Activated gamma-delta T cell (primary cell): ENCODE measurements at places on chromosomes 7 and 10.

DNA sequence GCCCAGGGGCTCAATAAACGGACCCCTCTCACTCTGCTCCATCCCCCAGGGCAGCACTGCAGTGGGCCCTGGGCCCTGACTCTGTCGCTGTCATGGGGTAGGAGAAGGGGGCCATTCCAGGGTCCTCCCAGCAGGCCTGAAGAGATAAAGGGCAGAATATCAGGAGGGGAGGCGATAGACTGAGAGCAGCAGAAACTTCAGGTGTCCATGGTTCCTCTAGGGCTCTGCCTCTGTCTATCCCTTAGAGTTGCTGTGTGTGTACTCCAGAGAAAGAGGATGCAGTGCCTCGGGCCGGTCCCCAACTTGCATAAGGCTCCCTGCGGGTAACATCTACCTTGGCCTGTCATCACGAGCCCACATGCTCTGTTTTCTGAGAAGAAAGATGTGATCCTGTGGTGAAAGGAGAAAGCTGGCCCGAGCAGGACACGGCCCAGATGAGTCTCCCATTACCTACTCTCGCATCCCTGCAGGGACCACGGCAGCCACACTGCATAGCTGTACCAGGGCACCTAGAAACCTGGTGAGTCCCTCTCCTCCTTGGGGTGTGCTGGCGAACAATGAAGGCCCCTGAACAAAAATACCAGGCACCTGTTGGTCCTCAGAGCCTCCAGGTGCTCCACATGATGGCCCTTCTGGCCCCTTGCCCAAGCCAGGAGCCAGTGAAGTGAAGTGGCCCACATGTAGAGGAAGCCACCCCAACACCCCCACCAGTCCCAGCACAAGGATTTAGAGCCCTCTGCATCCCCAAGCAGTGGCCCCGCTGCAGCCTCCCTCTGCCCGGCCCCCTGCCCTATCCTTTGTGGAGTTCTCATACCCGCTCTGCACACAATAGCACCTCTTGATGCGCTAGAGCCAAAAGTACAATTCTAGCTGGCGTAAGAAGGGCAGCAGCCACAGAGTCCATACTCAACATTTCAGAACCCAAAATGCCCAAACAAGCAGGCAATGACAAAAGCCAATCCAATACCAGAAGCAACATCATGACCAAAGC is 106.8 kb downstream of the ARHGAP22 start:
- DNase-seq: no peak

- DNase-seq: no peak
Observed at GRCh38 chr10:30828680-30829079, 199.1 kb upstream of the LYZL2 start.

DNA sequence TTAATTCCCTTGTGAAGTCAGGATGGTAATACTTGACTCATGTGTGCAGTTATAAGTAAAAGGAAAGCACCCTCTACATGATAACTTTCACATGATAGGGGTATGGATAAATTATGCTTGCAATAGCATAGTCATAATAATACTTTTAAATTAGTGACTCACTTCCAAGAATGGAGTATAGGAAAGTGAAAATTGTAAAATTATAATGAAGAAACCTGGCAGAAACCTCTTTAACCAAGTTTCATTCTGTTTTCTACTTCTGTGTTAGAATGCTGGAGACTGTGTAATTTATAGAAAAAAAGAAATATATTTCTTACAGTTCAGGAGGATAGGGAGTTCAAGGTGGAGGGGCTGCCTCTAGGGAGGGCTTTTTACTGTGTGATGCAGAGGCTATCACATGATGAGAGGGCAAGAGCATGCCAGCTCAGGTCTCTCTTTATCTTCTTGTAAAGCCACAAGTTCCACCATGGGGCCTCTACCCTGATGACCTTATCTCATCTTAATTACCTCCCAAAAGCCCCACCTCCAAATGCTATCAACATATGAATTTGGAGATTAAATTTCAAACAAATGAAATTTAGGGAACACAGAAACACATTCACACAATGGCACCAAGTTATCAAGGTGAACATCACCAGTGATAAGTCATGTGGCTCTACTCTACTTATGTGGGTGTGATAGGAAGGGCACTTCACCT is 43.2 kb downstream of the HDAC9 start:
- no peak for DNase-seq

DNA sequence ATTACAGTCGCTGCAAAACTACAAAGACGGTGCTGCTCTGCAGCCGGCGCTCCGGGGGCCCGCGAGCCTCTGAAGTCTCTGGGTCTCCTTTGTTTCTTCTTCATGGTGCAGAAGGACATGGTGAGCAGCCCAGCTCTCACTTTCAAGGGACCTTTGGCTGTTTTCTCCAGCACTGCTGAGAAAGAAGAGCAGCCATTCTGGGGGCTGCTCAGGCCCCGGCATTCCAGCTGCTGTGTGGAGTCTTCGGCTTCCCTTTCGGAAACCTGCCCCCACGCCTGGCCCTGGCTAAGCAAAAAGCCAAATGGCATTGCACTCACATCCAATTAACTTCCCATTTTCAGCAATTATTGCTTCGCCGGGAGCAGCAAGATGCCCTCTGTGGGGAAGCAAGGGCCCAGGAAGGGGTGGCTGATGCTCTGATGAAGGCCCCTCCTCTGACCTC is 555.7 kb downstream of the PTPRN2 start:
- no peak for DNase-seq

DNA sequence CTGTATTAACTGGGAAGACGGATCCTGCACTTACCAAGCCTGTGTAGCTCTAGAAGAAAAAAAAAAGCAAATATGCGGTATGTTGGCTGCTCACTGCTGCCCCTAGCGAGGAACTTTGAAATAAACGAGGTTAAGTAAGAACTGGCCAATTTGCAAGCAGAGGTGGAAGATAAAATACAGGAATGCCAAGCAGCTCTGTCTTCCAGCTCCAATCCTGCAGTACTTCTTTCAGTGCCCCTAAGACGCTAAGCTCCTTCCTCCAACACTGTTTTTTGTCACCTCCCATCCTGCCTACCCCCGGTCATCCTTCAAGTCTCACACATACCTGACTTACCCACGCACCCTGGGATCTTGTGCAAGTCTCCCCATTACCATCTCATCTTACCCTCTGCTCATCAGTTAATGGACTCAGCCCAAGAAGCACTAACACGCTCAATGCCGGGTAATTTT is 809 bp downstream of the C10orf143 start:
- no peak for DNase-seq

DNA sequence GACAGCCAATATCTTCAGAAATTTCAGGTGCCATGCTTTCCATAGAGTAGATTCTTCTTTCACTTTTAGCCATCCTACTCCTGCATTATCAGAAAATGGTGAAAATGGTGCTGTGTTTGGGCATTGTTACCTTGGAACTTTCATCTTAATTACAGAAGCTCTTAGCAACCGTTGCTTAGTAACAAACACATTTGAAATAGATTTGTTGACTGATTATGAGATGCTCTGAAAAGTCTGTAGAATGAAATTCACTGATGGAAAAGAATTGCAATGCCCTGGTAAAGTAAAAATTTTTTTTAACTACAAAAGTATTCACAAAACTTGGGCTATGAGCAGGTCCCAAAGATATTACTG is 249.3 kb upstream of the NEBL start:
- DNase-seq: no peak

- DNase-seq: no peak
Observed at GRCh38 chr10:42970451-42971250, 106.2 kb upstream of the RET start.

DNA sequence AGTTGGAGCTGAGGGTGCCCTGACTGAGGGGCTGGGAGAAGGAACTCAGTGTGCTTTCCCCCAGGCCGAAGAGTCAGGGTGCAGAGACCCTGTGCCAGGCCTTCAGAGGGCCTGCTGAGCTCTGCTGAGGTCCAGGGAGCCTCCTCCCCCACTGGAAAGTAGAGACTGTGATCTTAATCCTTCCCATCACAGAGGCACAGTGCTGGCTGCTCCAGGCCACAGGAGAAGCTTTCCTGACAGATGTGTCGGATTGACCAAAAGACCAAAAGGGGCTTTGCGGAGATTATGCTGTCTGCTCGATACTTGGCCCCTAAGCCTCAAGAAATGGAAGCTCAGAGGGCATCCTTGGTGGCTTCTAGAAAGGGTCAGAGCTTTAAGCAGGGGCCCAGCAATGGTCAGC is 32.9 kb upstream of the BTRC start:
- DNase-seq: no peak

DNA sequence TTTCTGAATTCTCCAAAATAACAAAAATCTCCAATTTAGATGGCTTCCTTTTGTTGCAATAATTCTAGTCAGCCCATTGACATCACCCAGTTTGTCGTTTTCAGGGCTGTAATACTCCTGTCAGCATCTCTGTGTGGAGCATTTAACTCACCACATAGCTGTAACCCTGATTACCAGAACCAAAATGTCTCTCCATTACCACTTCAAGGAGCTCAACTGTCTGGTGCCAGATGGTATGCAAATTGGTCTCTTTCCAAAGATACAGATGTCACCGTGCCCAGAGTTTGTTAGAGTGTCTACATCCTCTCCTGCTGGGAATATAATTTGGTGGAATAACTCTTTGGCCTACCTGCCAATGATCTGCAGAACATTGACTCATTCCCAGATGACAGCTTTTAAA is 350.3 kb upstream of the POT1 start:
- DNase-seq: no peak

DNA sequence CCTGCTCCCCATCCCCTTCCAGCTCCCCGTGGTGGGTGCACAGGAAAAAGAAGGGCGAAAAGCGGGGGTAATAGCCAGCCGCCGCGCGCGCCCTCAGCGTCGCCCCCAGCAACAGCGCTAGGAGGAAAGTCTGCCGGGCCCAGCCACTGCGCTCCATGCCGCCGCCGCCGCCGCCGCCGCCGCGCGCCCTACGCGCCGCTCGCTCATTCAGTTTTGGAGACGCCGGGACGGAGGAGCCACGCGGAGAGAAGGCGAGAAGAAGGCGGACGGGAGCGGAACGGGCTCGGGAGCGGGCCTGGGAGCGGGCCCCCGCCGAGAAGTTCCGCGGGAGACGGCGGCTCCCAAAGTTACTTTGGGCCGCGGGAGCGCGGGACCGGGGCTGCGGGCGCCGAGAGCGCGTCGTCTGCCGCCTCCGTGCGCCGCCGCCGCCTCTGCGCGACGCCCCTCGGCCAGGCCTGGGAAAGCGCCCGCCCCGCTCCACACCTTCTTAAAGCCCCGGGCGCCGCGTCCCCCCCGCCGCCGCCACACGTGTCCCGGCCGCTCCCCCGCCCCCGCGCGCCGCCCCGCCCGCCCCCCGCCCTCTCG is at the start of gene RELN:
RELN (minus strand) TSS at position 459 of the 585 bp plus-strand sequence; CDS start at position 157, 302 bp downstream.
- no peak for DNase-seq

GRCh38 chr10:126423732-126424491 is 35.6 kb upstream of the ADAM12 start:
- DNase-seq: no peak

- no peak for DNase-seq
Observed at GRCh38 chr7:45585628-45586027, 11.5 kb downstream of the ADCY1 start.

DNA sequence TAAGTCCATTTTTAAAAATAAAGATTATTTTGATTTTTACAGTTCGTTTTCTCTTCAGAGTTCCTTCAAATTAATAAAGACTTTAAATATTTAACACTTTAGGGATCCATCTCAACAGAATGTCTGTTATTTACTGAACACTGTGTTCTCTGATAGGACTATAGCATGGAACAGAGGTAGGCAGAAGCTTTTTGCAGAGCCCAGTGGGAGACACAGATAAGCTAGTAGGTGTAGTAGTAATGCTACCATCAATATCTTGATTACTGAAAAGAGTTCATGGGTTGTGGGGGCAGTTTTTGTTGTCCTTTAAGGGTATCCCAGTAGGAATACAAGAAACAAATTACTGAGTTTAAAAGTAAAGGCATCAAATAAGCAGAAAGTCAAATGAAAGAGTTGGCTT is 140.5 kb downstream of the HBP1 start:
- DNase-seq: no peak

GRCh38 chr10:30940256-30940655 is 91.4 kb downstream of the ZNF438 start:
- DNase-seq: no peak
